ENCODE measurements at places on chromosomes 13 and 19. TPM values are rescaled to one million over a fixed set of nuclear protein-coding genes. Genes with fewer than 3 reads are reported as not detected.

- no peak for DNase-seq
Observed at GRCh38 chr19:51161266-51161665, 19.2 kb downstream of the SIGLEC7 start.

Gene LILRB4
- total RNA-seq, result not detected

GRCh38 chr13:107438251-107438650, 777.1 kb downstream of the LIG4 start:
- DNase-seq, result no peak

DNA sequence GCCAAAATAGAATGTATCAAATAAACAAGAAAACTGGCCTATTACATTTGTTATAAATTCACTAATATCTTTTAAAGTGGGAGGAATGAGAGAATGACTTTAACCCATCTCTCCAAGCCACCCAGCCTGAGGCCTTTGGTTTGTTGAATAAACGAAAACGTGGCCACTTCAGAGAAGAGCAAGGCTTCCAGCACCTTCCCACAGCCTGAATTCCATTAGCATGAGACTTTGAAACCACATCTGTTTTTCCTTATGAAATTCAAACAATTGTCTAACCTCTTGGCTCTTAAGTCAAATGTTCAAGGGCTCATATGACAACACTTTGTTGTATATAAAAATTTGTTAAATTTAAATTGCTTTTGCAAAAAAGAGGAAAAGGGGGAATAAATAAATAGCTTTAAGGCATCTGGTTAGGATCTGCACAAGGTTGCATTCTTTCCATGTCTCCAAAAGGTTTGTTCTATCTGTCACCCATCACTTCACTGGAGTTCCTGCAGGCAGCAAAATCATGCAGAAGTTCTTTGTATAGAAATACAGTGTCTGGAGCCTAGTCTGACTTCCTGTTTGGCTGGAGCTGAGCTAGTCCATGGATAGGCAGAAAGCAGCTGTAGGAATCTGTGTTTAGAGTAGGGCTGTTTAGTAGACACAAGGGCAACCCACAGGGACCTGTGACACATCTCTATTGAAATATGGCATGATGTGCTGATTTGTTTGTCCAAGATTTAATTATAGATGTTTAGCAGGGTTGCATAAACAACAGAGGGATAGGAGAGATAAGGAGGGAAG, 502.3 kb downstream of the KCTD12 start:
- DNase-seq, result peak; percentile 2

GRCh38 chr13:85148009-85148408, 651.2 kb downstream of the SLITRK6 start:
- DNase-seq, result no peak

Gene FFAR2
- not detected for total RNA-seq

GRCh38 chr19:7371001-7371400, 22.3 kb downstream of the ARHGEF18 start:
- DNase-seq, result no peak

DNA sequence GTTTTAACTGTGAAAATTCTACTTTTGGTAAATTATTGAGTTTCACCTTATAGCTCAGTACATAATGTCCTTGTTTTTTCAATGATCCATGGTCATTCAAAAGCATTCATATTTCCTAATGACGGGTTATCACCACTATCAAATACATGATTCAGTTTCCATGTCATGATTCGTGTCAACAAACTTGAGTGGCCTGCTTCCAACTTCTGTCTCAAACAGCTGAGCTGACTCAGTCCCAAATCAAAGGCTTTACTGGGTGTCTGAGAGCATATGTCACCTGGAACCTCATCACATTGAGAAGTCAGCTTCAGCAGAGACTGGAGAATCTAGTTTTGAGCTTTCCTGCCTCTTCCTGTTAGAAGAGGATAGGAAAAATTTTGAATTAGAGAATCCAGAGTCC, 40.3 kb upstream of the SGCG start:
- no peak for DNase-seq

- DNase-seq, result no peak
Observed at GRCh38 chr13:35617420-35617819, 140.9 kb upstream of the MAB21L1 start.

Gene RFPL4AL1
- total RNA-seq, result not detected

Gene ZNF582
- not detected for total RNA-seq

DNA sequence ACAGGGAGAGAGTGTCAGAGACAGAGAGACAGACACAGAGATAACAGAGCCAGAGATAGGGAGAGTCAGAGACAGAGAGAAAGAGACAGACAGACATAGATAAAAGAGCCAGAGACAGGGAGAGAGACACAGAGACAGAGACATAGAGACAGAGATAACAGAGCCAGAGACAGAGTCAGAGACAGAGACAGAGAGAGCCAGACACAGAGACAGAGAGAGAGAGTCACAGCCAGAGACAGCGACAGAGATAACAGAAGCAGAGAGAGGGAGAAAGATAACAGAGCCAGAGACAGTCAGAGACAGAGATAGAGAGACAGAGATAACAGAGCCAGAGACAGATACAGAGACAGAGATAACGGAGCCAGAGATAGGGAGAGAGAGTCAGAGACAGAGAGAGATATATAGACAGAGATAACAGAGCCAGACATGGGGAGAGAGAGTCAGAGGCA, 865 bp upstream of the TNFSF9 start:
- no peak for DNase-seq

Gene OBI1
- total RNA-seq, result 17.9 TPM

DNA sequence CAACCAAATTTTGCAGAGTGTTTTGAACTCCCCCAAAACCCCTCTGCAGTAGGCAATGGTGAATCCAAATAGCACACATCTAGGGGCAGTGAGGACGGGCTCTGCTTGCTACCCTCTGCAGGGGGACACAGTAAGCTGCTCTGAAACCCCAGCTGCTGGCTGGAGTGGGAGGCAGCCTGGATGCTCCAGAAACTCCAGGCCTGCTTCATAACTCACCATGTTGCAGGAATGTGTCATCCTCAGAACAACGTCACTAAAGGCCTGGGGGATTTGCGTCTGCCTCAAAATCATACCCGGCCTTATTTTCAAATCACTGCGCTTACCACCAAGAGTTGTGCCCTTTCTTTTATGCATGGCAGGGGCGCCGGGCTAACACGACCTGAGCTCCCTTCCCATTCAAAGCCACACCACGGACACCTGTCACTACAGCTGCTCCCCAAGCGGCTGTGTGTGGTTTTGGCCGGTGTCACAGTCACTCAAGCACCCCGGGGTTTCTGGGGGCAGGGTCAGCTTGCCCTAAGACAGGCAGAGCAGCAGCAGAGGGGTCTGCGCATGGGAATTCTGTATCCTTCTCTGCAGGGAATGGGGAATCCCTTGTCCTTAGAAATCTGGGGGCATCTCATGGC, 93.9 kb downstream of the TSHZ3 start:
- DNase-seq, result no peak

DNA sequence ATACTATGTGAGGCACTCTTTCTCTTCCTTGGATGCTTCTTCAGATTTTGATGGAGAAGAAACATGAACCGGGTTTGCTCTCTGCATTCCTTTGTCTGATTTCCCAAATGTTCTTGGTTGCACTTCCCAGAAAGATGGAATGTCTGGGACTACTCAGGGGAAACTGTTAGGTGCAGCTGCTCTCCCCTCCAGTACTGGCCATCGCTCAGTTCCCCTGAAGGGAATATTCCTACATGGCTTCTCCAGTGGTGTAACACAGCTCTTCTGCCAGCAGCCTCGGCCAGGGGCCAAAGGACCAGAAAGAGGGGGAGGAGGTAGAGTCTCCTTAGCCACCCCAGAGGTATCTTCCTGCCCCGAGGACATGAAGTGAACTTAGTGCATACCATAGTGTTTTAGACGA, 33.5 kb upstream of the SPRY2 start:
- no peak for DNase-seq

DNA sequence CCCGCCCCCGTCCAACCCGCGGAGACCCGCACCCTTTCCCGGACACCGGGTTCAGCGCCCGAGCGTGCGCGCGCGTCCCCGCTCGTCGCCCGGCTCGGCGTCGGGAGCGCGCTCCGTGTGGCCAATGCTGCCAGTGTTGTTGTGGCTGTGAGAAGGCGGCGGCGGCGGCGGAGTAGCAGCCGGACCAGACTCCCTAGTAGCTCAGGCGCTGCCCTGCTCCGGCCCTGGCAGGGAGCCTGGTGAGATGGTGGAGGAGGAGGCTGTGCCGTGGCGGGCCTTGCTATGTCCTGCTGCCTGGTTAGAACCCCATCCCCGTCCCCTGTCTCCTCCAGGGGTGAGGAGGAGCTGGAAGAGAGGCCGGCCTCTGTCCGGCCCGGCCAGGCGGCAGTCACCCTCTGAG, 553.2 kb downstream of the TUBA3C start:
- no peak for DNase-seq

- peak; percentile 83 for DNase-seq
Observed at GRCh38 chr19:17209126-17210036, 5.8 kb upstream of the USE1 start.

- DNase-seq, result no peak
Observed at GRCh38 chr19:42122691-42123607, 9.3 kb downstream of the POU2F2 start.

DNA sequence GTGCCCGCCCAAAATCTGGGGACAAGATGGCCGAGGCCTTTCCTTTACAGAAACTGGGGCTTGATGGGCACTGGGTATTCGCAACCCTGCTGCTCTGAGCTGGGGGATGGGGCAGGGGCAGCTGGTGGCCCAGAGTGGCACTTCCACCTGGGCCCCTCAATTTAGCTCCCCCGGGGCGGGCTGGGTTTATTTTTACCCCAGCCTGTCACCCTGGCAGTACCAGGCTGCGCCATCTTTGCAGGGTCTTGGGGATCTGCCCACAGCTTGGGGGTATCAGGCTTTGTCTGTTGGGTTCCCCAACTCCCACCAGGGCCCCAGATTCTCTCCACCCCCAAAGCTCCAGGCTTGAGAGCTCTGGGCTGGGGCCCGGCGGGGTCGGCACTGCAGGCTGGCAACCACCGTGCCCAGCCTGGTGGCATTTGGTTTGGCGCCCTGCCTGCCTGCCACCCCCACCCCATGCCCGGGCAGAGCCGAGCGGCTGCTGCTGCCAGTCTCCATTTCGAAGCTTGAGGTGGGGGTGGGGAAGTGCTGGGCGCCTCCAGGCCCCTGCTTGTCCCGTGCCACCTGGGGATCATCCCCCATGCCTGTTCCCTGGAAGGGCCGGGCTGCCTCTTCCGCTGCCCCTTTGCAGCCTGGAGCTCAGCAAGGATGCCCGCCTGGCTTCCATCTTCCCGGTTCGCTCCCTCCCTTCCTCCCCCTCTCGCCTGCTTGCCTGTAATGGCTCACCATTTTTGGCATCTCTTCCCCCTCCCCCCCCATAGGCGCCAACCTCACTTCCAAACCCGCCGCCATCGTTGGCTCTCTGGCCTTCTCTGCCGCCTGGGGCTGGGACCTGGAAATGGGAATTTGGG, 11.4 kb downstream of the NFIX start:
- no peak for DNase-seq

Gene NTF4
- total RNA-seq, result 10.2 TPM

DNA sequence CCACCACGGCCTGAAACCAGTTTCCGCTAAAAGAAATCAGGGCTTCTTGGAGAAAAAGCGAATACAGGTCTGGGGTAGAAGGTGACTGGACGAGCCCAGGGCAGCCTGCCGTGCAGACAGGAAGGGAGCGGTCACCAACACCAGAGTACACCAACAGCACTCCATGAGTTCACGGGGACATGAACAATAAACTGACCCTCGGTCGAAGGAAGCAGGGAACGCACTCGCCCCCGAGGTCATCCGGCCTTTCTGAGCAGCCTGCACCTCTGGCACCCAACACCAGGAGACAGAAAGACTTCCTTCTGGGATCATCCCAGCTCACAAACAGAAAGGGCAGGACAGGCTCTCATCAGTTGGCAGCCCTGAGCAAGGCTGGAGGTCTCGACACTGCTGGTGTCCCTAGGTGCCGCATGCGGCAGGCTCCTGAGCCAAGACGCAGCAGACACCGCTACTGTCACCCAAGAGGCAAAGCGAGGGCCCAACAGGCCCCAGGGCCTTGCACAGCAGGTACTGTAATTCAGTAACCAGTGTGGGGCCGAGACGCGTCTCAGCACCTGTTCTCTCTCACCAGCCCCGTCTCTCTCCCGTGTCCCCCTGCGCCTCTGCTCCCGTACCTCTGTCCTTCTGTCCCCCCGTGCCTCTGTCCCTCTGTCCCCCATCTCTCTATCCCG, 18.0 kb downstream of the DCUN1D2 start:
- DNase-seq, result no peak

Gene ZSCAN4
- not detected for total RNA-seq

- no peak for DNase-seq
Observed at GRCh38 chr13:26716984-26717383, 43.6 kb downstream of the GPR12 start.

DNA sequence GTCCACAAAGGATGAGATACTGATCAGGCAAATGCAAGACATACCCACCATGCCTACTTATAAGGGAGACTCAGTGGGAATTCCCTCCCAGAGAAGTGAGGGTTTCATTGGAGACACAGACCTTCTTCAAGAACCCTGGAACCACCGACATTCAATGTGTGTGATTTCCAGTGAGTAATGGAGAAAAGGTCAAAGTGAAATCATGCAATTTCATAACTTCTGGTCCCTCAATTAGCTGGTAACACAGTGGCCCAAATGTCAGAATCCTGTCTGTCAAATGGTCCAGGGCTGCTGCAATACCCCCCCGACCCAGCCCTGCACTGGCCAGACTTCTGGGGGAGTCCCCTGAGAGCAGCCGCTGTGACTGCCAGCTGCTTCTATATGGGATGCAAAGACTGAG, 4.7 kb upstream of the METTL21C start:
- DNase-seq, result no peak

GRCh38 chr13:81409284-81409683, 1068.4 kb upstream of the SPRY2 start:
- DNase-seq, result no peak
